ENCODE measurements at places on chromosomes 4 and X.

GRCh38 chr4:185165605-185166063 lies 22.6 kb downstream of the SLC25A4 start:
- DNase-seq = no peak

- DNase-seq = no peak
Observed at GRCh38 chr4:155587766-155588165, 78.9 kb upstream of the GUCY1A1 start.

- no peak for DNase-seq
Observed at GRCh38 chr4:64271601-64272081, 137.6 kb downstream of the TECRL start.

- DNase-seq = no peak
Observed at GRCh38 chrX:78838709-78839108, 91.2 kb downstream of the LPAR4 start.

DNA sequence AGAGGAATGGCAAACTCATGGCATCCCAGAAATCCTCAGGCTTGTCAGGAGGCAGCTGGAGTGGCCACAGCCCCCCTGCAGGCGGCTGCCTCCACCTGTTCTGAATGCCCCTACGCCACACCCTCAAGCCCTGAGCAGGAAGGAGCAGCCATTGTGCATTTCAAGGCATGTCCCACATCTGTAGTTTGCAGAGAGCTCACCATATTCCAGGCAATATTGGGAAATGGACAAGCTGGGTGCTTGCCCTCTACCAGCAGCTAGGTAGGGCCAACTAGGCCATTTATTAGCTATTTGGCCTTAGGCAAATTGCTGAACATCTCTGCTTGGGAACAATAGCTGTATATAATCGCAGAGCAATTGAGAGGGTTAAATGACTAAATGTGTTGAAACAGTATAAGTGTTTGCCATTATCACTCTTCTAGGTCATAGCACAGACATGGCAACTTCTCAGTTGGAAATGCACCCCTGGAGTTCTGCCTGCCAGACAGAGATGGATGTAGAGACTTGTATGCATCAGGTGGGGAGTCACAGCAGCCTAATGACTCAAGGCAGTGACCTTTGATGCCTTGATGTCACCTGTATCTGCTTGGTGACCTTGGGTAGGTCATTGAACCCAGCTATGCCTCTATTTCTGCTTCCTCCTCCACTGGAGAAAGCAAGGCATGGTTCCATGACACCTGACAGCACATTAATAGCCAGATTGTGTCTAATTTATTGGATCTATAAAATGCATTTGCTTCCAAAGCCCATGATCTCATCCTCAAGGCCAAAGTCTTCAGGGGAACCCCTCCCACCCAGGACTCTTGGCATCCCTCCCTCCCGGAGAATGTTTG lies 52.8 kb downstream of the FHDC1 start:
- no peak for DNase-seq

DNA sequence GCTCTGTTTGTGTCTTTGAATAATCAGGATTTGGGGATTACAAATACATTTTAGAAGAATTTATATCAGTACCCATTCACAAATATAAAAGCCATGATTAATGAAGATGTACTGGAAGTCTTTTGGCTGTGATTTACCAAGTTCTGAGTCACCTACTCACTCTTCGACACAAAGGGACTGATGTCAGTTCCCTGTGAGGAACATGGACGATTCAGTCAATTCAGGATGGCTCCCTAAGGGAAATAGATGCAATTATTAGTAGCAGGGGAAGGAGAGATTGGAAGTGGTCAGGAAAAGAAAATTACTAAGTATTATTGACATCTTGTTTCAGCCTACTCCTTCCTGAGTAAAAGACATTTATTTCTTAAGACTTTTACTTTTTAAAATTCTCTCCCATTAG lies 550.7 kb upstream of the SLIT2 start:
- no peak for DNase-seq

- DNase-seq = no peak
Observed at GRCh38 chr4:156408749-156409148, 455.1 kb upstream of the CTSO start.

- no peak for DNase-seq
Observed at GRCh38 chrX:19855700-19856381, 31.6 kb downstream of the SH3KBP1 start.

GRCh38 chr4:152117520-152117919 lies 356.7 kb upstream of the GATB start:
- DNase-seq = no peak

DNA sequence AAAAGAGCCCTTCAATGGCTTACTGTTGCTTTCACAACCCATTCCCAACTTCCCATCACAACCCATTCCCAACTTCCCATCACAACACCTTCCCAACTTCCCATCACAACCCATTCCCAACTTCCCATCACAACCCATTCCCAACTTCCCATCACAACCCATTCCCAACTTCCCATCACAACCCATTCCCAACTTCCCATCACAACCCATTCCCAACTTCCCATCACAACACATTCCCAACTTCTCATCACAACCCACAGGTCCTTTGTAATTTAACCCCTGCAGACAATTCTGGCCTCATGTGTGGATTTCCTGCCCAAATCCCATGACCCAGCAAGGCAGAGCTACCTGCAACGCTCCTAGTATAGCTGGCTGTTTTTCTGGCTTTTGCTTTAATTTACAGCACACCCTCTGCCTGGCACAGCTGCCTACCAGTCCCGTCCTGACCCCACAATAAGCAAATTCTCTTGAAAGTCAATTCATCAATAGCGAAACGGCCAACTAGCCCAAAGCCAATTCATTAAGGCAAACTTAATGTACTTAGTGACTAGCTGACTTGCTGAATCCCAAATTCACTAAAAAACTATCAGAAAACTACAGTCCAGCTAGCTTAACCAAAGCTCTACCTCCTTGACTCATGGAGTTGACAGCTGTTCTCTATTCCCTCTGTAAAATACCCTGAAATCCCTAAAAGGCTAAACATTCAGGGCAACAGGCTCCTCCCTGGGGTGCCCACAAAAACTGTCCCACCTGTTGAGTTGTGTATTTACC lies 75.6 kb downstream of the AFAP1 start:
- DNase-seq = no peak
